ENCODE measurements at places on chromosomes 13 and 19. TPM values are rescaled to one million over a fixed set of nuclear protein-coding genes. Genes with fewer than 3 reads are reported as not detected.

The SELENOV gene
- total RNA-seq, result 1.7 TPM

The PCDH9 gene
- 55.4 TPM for total RNA-seq

The CYP2S1 gene
- 1.5 TPM for total RNA-seq

The LRRC8E gene
- 0.33 TPM for total RNA-seq

The BEST2 gene
- 0.55 TPM for total RNA-seq

The FAM216B gene
- total RNA-seq, result 0.55 TPM

The ZIK1 gene
- 28.7 TPM for total RNA-seq

The CLDN10 gene
- total RNA-seq, result 12.3 TPM

The LGALS14 gene
- total RNA-seq, result not detected

The ZNF254 gene
- total RNA-seq, result 101 TPM

The ERICH6B gene
- not detected for total RNA-seq

The KIR3DL3 gene
- not detected for total RNA-seq

The CYP2A13 gene
- not detected for total RNA-seq

The LAIR1 gene
- 5.1 TPM for total RNA-seq

The ZNF525 gene
- total RNA-seq, result 22.2 TPM

The IPO5 gene
- 202 TPM for total RNA-seq

The HOMER3 gene
- 27.1 TPM for total RNA-seq

The SLC25A41 gene
- not detected for total RNA-seq

The RB1 gene
- 56.1 TPM for total RNA-seq

The GRIN2D gene
- 4.3 TPM for total RNA-seq

The TRAPPC2B gene
- total RNA-seq, result 25.2 TPM

The OVOL3 gene
- total RNA-seq, result not detected

The FLT3 gene
- total RNA-seq, result 0.60 TPM

The GZMM gene
- not detected for total RNA-seq

The CCDC194 gene
- not detected for total RNA-seq

The ZNF600 gene
- total RNA-seq, result 4.2 TPM
